Left hindlimb (tissue), 1 donor: ENCODE measurements at places on chromosomes 1 and 21.

DNA sequence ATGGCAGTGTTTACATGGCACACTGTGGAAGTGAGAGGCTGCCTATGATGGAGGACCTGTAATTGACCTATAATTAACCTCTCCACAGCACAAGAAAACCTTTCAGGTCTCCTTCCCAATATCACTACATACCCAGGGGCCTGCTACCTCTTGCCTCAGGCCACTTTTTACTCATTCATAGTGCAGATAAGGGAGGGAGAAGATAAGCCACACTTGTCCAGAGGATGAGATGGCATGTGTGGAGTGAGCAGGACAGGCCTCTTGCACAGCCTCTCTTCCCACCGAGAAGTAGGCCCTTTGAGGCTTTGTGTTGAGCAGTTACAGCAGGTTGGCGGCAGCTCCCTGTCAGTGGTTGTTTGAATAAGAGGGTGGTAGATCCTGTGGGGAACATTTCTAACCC, 31.1 kb upstream of the IKBKE start:
- DNase-seq: no peak

- no peak for DNase-seq
Measured at GRCh38 chr1:244011271-244011670, 39.8 kb upstream of the ZBTB18 start.

DNA sequence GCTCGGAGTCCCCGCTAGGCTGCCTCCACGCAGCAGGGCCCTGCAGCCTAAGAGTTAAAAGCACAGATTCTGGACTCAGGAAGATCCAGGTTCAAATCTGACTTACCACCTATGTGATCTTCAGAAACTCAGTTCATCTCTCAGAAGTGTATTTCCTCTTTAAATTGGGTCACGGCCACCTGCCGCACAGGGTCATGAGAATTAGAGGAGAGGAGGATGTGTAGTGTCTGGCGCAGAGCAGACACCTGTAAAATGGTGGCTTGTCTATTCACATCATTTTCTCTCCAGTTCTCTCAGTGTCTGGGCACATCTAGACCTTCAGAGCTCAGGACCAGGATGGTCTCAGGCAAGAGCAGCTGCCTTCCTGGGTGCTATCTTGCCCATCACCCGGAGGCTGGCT, 45.8 kb downstream of the PTPRF start:
- no peak for DNase-seq

GRCh38 chr1:160877221-160877620, 7.8 kb downstream of the ITLN1 start:
- DNase-seq: no peak

GRCh38 chr1:88462488-88463261, 221.4 kb upstream of the PKN2 start:
- peak; percentile 61 for DNase-seq

DNA sequence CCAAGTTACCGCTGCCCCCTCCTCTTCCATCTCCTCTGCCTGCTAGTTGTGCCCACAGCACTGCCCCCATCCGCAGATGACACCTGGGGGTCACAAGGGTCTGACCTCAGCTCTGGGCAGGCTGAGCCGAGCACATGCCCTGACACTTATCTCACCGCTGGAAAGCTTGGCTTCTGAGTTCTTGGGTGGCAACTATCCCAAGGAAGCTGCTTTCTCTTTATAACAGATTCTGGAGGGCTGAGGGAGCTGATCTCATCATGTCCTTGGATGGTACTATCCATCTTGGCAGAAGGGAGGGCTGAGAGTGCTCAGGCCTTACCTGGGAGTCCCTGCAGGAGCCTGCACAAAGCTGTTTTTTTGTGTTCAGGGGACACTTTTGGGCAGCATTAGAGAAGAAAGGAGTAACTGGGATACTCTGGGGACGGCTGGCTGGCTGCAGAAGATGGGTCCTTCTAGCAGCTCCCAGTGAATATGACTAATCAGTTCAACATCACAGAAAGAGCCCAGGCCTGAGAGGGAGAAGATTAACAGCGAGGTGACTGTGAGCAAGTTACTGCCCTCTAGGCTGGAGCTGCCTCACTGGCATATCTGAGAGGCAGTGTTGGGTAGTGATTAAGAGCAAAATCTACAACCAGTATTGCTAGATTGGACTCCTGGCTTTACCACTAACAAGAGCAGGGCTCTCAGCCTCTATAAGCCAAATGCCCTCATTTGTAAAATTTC, 71.6 kb downstream of the PLXNA2 start:
- no peak for DNase-seq

GRCh38 chr1:13808729-13809131, 108.7 kb downstream of the PRDM2 start:
- no peak for DNase-seq

GRCh38 chr1:34266127-34266951, 89.6 kb downstream of the C1orf94 start:
- DNase-seq: no peak

GRCh38 chr1:6424000-6424565, 493 bp upstream of the ESPN start:
- DNase-seq: no peak

DNA sequence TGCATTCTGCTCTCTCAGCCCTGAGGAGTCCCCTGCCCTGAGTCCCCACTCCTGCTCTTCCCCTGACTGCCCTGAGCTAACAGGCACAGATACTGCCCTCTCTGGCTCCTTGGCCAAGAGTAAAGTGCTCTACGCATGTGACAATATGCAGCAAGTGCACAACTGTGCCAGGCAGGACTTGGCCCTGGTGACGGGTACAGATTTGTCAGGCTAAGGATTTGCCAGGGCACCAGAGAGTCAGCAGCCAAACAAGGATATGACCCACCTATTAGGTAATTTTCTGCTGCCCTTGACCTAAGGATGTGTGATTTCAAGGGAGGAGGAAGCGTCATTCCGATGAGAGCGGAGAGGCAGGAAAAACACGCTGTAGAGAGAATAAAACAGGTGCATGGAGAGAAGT, 339.0 kb downstream of the PTPRU start:
- DNase-seq: no peak

DNA sequence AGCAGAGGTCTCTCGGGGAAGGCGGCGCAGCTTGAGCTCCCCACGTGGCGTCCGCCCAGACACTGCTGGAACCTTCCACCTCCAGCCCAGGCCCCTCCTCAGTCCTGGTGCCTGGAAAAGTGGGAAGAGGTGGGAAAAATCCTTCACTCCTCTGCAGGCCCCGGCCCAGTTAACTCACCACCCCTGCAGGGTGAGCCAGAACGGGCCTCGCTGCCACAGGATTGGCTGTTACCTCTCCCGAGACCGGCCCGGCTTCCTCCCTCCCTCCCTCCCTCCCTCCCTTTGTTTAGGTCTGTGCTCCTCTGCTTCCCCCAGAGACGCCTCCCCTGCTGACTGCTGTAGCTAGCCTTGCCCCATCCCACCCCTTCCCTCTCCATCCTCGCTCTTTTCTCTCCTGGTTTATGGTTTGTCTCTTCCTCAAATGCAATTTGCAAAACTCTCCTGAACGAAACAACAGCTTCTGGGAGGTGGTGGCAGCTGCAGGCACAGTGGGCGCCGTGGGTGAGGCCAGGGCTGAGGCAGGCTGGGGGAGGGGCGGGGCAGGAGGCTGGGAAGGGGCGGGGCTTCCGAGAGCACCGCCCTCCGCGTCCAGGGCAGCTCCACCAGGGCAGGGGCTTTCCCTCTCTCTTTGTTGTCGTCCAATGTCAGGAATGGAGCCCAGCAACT, 6.5 kb downstream of the CAPN9 start:
- peak; percentile 74 for DNase-seq

- no peak for DNase-seq
Measured at GRCh38 chr1:39928809-39929587, 25.9 kb upstream of the MFSD2A start.
